ENCODE measurements at places on chromosomes 5 and 9. TPM values are rescaled to one million over a fixed set of nuclear protein-coding genes. Genes with fewer than 3 reads are reported as not detected.

DNA sequence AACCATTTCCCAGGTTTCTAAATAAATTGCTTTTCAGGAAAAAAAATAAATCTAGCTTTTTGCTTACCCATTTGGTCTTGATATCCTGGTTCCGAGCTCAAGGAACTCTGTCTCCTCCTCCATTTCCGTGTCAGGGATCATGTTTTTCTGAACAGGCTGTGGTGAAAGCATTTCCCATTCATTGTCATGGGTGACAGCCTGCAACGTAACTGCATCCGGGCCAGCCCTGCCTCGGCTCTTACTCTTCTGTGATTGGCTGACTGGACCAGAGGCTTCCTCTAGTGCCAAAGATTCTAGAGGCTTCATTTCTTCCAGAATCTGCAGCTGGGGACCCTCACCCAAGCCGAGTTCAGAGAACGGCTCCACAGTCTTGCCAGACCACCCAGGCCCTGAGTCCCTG, 61.0 kb upstream of the PCA3 start:
- DNase-seq, result no peak

The PSIP1 gene
- polyA plus RNA-seq, result 69.7 TPM

DNA sequence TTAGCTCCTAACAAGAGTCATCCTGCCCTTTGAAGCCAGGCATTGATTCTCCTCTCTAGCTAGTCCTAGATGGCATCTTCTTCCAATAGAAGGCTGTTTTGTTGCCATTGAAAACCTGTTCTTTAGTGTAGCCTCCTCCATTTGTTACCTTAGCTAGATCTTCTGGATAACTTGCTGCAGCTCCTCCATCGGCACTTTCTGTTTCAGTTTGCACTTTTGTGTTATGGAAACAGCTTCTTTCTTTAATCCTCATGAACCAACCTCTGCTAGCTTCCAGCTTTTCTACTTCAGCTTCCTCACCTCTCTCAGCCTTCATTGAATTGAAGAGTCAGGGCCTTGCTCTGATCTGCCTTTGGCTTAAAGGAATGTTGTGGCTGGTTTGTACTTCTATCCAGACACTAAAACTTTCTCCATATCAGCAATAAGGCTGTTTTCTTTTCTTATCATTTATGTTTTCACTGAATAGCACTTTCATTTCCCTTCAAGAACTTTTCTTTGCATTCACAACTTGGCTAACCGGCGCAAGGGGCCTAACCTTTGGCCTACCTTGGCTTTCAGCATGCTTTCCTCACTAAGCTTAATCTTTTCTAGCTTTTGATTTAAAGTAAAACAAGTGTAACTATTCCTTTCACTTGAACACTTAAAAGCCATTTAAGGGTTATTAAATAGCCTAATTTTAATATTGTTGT, 166.5 kb upstream of the SLC12A2 start:
- DNase-seq, result peak; percentile 72

GRCh38 chr9:126365780-126366179, 39.2 kb downstream of the MVB12B start:
- no peak for DNase-seq

The TLX3 gene
- not detected for polyA plus RNA-seq

DNA sequence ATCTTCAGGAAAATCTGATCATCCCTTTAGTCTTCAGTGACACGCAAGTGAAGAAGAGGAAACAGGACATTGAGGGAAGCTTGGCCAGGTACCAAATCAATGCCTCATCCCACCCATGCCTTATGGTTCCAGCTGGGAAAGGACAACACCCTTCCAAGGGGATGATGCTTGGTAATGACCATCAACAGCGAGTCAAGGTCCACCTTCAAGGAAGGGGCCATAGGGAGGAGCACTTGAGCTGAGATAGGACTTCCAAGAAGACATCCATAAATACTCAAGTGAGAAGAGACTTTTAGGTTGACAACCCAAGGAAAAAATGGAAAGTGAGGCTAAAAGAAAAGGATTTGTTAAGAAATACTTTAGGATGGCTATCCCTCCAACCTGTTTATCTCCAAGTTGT, 27.1 kb upstream of the GAS1 start:
- no peak for DNase-seq

The PCDHGB3 gene
- polyA plus RNA-seq, result 0.85 TPM

- no peak for DNase-seq
Measured at GRCh38 chr5:167765352-167765751, 526.1 kb upstream of the WWC1 start.

The PCDHB2 gene
- 1.7 TPM for polyA plus RNA-seq

DNA sequence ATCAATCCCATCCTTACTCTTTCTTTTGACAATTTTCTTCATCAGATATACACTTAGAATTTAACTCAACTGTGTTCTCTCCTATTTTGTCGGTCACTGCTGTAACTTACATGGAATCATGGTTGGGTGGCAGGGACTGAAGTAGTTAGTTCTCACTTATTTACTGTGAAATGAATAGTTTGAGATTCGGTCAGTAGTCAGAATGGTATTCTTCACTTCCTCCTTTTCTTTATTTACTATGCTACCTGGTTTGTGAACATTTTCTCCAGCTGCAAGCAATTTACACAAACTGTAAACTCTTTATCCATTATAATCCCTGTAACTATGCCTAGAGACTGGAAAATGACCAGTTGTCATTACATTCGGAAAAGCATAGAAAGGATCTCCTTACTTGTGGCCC, 41.5 kb upstream of the GDNF start:
- DNase-seq, result no peak

DNA sequence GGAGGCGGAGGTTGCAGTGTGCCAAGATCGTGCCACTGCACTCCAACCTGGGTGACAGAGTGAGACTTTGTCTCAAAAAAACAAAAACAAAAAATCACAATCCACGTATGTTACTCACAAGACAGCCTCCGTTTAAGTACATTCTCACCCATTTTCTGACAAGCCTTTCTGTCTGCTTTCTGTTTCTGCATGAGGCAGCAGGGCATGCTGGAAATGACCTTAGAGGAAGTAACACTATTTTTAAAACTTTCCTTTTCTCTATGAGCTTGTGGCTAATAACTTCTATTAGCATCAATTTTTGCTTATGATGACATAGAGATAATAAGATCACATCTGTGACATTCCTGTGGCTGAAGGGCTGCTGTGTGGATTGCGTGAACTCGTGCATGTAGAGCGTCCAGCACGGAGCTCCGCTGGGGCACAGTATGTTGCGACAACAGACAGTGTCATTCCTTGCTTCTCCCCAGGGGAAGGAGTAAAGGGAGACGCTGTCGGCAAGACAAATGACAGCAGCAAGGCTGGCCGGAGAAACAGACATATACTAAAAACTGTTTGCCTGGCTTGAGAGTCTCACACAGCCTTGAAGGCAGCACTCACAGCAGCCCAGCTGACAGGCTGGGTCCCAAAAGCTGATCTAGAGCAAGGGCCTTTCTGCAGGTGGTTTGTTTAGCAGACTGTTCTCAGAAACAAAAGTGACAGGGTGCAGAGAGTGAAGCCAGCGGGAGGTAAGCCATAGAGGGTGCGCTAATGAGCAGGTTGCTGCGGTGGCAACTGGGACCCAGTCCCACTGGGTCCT, 1.6 kb downstream of the BTNL3 start:
- no peak for DNase-seq

- no peak for DNase-seq
Measured at GRCh38 chr9:109880276-109881169, 100.5 kb downstream of the PALM2AKAP2 start.

The FGF18 gene
- 1.4 TPM for polyA plus RNA-seq

DNA sequence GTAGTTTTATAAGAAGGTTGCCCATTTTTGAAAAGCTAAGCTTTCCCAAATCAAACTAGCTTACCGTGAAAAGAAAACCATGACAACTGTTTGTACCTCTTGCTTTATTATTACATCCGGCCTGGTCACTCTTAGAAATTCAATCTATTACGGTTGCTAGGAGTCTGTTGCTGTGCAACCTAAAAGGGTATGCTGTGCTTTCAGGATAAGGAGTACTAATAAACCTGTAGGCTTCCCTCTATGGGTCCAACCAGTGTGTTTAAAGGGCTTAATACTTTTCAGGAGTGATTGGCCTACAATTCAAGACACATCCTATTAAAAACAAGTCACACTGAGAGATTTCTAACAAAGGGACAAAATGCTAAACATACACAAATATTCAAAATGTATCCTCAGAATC, 27.1 kb downstream of the RFX3 start:
- DNase-seq, result peak; percentile 27

DNA sequence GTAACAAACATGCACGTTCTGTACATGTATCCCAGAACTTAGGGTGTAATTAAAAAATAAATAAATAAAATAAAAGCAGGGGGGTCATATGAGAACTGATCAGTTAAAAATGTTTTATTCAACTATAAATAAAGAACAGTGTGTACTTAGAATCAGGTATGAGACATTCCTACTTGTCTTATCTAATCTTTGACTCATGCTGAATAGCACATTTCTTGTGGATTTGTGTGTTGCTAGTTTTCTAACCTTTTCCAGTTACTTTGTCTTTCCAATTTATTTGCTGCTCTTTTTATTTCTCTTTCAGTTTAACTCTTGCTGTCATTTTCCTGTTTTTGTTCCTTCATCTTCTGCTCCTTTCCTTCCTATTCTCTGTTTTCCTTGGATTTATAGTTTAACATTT, 1917.1 kb upstream of the CDH6 start:
- DNase-seq, result no peak

The IFNA17 gene
- polyA plus RNA-seq, result not detected

- DNase-seq, result no peak
Measured at GRCh38 chr5:142053426-142054151, 40.8 kb upstream of the GNPDA1 start.

GRCh38 chr5:172380301-172380986, 73.9 kb downstream of the SH3PXD2B start:
- peak; percentile 35 for DNase-seq

The PCDHA9 gene
- polyA plus RNA-seq, result 0.24 TPM

DNA sequence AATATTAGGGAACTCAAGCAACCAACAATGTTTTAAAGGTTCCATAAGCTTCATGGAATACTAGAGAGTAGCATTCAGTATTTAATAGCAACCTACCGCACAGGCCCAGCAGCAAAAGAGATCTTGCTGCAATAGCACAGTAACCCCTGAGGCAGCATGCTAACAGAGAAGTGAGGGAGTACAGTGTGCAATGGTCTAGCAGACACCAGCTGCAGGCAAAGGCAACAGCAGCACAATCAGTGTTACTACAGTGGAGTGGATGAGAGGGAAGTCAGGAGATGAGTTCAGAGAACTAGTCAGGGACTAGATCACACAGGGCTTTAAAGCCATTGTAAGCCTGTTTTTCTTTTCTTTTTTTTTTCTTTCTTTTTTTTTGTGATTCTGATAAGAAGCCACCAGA, 2.8 kb downstream of the TICAM2 start:
- DNase-seq, result peak; percentile 9

DNA sequence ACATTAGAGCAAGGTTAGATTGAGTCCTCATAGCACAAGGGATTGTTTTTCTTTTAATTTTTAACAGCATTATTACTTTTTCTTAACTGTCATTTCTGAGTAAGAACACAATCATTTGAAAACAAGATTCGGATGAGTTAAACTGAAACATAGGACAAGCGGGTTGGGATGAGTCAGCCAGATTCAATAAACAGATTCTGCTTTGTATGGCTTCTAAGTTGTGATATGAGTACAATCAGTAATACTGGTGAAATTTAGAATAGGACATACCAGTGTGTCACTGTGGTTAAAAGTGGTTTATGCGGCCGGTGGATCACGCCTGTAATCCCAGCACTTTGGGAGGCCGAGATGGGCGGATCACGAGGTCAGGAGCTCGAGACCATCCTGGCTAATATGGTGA, 364.3 kb upstream of the CDH10 start:
- DNase-seq, result no peak

The LTC4S gene
- polyA plus RNA-seq, result 2.9 TPM

The PAIP1 gene
- 69.3 TPM for polyA plus RNA-seq

The SMIM33 gene
- polyA plus RNA-seq, result not detected

- peak; percentile 16 for DNase-seq
Measured at GRCh38 chr9:26955222-26955903, 849 bp upstream of the IFT74 start.

GRCh38 chr9:93586290-93587057, 10.1 kb downstream of the PHF2 start:
- no peak for DNase-seq

DNA sequence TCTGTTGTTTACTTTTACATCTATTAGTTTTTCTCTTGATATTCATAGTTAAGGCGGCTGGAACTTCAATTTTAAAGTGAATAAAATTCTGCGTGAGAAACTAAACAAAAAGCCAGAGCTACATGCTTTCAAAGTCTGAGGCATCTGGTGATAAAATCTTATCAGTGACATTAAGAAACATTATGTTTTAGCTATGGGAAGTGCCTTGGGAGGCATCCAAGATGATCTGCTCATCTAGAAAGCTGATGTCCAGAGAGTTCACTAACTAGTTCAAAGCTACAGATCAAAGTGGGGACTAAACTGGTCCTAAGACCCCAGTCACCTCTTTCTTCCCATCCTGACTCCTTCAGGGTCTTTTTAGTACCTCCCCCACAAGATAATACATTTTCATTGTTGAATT, 37.2 kb downstream of the MRPS27 start:
- no peak for DNase-seq

- DNase-seq, result no peak
Measured at GRCh38 chr5:106292654-106293053, 1378.1 kb downstream of the EFNA5 start.

DNA sequence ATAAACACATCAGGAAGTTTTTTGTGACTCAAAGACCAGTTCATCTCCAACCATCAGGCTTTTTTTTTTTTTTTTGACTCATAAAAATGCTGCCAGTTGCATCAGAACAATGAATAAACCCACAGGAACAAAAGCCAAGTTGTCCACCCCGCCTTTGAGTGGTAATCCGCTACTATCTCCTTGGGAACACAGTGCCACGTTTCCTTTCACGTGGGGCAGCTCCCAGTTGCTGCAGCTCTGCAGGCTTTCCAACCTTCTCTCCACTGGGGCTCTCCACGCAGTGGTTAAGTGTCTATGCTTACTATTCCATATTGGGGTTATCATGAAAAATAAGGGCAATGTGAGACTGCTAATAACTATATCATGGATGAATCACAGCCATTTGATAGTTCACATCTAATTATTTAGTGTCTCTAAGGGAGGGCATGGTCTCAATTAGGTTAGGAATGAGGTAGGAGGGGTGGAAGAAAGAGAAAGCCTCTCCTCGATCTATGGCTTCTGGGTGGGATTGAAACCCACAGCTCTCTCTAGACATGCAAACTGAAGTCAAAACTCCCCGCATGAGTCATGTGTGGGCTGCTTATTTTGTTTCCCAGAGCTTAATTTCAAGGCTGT, 55.8 kb upstream of the ACTBL2 start:
- DNase-seq, result no peak

- no peak for DNase-seq
Measured at GRCh38 chr5:56330806-56331205, 97.7 kb upstream of the ANKRD55 start.
